ENCODE measurements at places on chromosomes 3 and 15. TPM values are rescaled to one million over a fixed set of nuclear protein-coding genes. Genes with fewer than 3 reads are reported as not detected.

The PDE12 gene
- 14.4 TPM for total RNA-seq

The KLHL6 gene
- 2.1 TPM for total RNA-seq

The TTLL13 gene
- total RNA-seq, result 0.30 TPM

The LSAMP gene
- 69.4 TPM for total RNA-seq

The SMAD6 gene
- 22.0 TPM for total RNA-seq

The PLSCR4 gene
- total RNA-seq, result 61.3 TPM

GRCh38 chr3:171971919-171972514, 67.4 kb upstream of the FNDC3B start:
- no peaks in the 10 kb centered on the region for H3K36me3 ChIP-seq
- no peaks in the 10 kb centered on the region for H3K27me3 ChIP-seq
- no peaks in the 10 kb centered on the region for H3K4me1 ChIP-seq
- no peak overlapping the region for H3K27ac ChIP-seq
- H3K4me3 ChIP-seq, result no peak overlapping the region

DNA sequence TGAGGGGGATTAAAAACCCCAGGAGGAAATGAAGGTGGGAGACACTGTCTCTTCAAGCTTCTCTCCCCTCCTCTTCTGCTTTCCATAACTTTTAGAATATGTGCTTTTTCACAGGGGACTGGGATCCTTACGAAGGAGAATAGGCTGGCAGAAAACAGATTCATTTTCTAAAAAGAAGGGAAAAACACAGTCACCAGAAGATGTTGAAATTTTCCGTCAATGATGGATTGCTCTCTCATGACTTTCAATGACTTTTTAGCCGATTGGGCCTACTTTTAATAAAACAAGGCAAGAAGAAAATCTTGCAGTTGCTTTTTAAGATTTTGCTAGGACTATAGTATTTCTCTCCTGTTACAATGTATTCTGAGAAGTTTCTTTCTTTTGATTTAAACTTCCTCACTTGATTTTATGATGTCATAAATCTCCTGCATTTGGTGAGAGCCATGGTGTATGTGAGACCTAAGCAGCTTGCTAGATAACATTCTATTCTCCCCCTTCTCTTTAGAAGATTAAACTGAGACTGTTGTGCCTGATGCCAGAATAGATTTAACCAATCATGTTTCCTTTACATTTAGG, 241.2 kb downstream of the FEZF2 start:
- no peak overlapping the region for H3K27ac ChIP-seq
- H3K36me3 ChIP-seq, result no peaks in the 10 kb centered on the region
- DNase-seq, result no peak
- H3K4me1 ChIP-seq, result peaks cover 5% of the 10 kb centered on the region
- H3K27me3 ChIP-seq, result no peaks in the 10 kb centered on the region
- no peak overlapping the region for H3K4me3 ChIP-seq

DNA sequence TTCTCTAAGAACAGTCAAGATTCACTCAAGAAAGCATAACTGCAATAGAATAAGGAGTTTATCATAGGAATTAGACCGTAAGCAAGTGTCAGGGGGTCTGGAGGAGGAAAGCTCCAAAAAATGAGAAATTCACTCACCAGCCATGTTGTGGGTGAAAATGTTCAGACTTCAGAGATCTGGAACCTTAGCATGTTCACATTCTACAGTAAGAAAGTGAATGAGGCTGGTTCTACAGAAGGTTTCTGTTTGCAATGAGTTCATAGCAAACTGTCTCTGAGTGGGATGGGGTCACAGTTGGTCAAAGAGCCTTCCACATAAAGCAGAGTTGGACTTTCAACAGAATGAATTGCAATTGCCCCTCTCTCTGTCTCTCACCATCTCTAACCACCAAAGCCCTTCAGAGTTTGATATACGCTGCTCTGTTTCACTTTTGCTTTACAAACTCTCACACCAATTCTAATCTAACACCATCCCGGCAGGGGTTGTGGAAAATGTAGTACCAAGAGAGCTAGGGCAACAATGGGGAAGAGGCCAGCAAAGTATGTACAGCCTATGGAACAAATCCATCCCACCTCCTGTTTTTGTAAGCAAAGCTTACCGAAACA, 581.8 kb upstream of the UBE2E2 start:
- no peaks in the 10 kb centered on the region for H3K27me3 ChIP-seq
- H3K4me1 ChIP-seq, result no peaks in the 10 kb centered on the region
- no peak overlapping the region for H3K27ac ChIP-seq
- no peaks in the 10 kb centered on the region for H3K36me3 ChIP-seq

- H3K27ac ChIP-seq, result no peak overlapping the region
- no peaks in the 10 kb centered on the region for H3K36me3 ChIP-seq
- DNase-seq, result no peak
Observed at GRCh38 chr15:58549785-58550074, 117.9 kb downstream of the LIPC start.

- no peaks in the 10 kb centered on the region for H3K36me3 ChIP-seq
- no peaks in the 10 kb centered on the region for H3K27me3 ChIP-seq
- no peak for DNase-seq
- H3K27ac ChIP-seq, result no peak overlapping the region
- no peak overlapping the region for H3K4me3 ChIP-seq
Observed at GRCh38 chr15:100061944-100062343, 279.8 kb downstream of the ADAMTS17 start.

GRCh38 chr15:100733101-100733842, 130.9 kb downstream of the ASB7 start:
- no peaks in the 10 kb centered on the region for H3K4me1 ChIP-seq
- H3K4me3 ChIP-seq, result no peak overlapping the region
- no peaks in the 10 kb centered on the region for H3K36me3 ChIP-seq
- no peaks in the 10 kb centered on the region for H3K27me3 ChIP-seq
- no peak overlapping the region for H3K27ac ChIP-seq

DNA sequence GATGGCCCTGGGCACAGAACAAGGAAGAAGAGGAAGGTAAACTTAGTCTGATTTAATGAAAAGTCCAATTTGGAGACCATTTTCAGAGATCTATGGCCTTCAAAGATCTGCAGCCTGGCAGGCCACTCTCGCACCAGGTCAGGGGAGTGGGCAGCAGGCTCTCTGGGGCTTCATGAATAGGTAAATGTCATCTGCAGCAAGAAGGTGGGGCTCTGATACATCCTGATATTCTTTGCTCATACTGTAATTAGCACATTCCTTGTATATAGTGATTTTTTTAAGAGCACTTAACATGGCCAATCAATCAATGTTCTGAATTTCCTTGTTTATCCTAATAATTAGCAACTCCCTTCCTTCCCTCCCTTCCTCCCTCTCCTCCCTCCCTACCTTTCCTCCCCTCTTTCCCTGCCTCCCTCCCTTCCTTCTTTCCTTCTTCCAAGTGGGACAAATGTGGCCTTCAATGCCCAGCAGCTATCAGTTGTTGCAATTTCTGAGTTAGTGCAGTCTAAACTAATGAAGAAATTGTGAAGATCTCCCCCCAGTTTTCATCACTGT, 86.0 kb upstream of the LIMD1 start:
- no peak for DNase-seq
- peaks cover 34% of the 10 kb centered on the region for H3K4me1 ChIP-seq
- H3K4me3 ChIP-seq, result no peak overlapping the region

GRCh38 chr3:59056706-59057105, 6.9 kb upstream of the CFAP20DC start:
- DNase-seq, result no peak
- H3K27me3 ChIP-seq, result no peaks in the 10 kb centered on the region
- no peaks in the 10 kb centered on the region for H3K36me3 ChIP-seq
- H3K4me1 ChIP-seq, result no peaks in the 10 kb centered on the region

DNA sequence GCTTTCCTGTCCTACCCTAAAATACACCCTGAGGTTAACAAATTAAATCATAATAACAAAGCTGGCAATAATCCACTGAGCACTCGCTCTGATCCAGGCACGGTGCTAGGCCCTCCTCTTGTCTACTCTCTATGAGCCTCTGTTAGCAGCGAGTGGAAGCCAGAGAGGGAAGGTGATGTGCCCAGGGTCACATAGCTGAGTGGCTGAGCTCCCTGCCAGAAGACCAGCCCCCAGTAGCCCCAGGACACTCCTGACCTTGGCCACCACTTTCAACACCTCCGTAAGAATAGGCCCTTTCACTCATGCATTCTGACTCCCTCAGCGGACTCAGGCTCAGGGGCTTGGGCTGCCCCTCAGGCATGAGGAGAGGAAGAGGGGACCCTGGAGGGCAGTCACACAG, 9.5 kb upstream of the PRKCD start:
- H3K4me3 ChIP-seq, result no peak overlapping the region
- no peaks in the 10 kb centered on the region for H3K36me3 ChIP-seq
- no peak overlapping the region for H3K27ac ChIP-seq

DNA sequence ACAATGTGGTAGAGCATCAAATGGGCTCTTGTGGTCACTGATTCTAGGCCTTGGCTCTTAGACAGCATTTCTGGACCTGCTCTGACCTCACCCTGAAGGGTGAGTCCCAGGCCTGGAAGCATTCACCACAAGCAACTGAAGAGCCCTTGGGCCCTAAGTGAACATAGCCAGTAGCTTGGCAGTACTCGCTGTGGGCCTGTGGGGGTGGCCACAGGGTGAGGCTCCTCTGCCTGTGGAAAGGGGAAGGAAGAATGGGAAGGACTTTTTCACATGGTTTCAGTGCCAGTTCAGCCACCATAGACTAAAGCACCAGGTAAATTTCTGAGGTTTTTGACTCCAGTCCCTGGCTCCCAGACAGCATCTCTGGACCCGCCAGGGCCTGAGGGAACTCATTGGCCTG, 5.1 kb upstream of the ZSCAN2 start:
- peaks cover 9% of the 10 kb centered on the region for H3K4me1 ChIP-seq
- no peaks in the 10 kb centered on the region for H3K36me3 ChIP-seq
- H3K4me3 ChIP-seq, result no peak overlapping the region
- DNase-seq, result no peak
- no peak overlapping the region for H3K27ac ChIP-seq
- no peaks in the 10 kb centered on the region for H3K27me3 ChIP-seq

DNA sequence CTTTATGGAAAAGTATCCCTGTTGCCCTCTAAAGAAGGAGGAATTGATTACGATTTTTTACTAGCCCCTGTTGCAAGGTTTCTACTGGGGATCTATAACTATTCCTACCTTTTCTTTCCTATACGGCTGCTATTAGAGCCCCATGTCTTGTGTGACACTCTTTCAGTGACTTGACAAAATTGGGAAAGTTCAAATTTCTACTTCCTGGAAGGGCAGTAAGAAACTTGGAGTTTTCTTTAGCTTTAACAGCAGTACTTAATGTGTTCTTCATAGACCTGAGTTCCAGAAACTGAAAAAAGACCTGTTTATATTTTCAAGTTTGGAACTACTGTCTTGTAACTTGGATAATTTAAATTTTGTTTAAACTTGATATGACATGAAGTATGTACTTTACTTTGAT, 54.7 kb downstream of the TRPC1 start:
- no peaks in the 10 kb centered on the region for H3K4me1 ChIP-seq
- H3K36me3 ChIP-seq, result no peaks in the 10 kb centered on the region
- no peak overlapping the region for H3K4me3 ChIP-seq
- H3K27ac ChIP-seq, result no peak overlapping the region

DNA sequence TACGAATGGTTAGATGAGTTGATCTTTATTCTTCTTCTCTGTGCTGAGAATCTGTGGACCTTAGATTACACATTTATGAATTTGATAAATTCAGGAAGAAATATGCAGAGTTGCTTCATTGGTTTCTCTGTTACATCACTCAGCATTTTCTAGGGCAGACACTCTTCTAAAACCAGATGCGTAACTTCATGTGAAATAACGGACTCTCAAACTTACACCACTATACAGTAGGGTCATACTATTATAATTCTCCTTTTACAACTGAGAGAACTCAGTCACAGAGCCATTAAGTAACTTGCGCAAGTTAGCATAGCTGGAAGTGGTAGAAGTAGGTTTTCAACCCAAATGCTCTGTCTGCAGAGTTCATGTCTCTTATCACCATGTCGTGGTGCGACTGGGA, 5.7 kb downstream of the TMEM207 start:
- no peaks in the 10 kb centered on the region for H3K27me3 ChIP-seq
- H3K4me3 ChIP-seq, result no peak overlapping the region
- no peaks in the 10 kb centered on the region for H3K36me3 ChIP-seq
- peak overlapping the region; percentile 29 for H3K27ac ChIP-seq

All from spinal cord (tissue), 10 donors.